CD4-positive, alpha-beta T cell treated with Interleukin-15 for 1 hour (primary cell): ENCODE measurements at places on chromosomes 4 and X.

DNA sequence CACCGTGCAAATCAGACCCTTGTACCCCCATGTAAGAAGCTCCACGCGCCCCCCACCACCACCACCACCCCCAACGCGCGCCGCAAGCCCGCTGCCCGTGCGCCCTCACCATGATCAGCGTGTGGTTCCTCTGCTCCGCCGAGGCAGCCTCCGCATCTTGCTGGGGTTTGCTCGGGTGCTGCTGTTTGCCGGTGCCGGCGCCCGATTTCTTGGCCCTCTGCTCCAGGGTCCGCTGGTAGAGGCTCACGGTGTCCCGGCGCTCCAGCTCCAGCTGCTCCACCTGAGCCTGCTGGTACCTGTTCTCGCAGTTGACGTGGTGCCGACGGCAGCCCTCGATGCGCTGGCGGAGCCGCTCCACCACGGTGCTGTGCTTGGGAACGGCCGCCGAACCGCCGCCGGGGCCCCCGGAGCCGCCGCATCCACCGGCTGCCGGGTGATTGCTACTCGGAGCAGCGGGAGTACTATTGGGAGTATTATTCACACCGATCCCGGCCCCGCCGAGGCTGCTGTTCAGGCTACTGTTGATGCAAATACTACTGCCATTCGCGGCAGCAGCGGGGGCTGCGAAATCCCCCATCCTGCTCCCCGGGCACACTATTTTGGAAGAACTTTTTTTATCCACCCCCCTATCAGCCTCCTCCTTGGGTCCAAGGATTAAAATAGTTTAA is 1.1 kb downstream of the MAML3 start:
- DNase-seq = peak; percentile 40

GRCh38 chr4:101855239-101855638 is 64.7 kb downstream of the BANK1 start:
- DNase-seq = no peak

DNA sequence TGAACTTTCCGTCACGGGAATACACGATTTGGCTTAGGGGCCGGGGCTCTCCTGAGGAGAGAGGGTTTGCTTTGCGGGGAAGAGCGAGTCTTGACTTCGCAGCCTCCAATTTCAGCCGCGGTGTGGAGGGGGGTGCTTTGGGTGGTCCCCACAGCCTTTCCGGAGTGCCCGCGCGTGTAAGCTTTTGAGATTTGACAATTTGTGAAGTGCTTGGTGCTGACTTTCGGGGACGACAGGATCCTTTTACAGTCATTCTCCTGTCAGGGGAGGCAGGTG is 355 bp downstream of the SCML1 start:
- no peak for DNase-seq

DNA sequence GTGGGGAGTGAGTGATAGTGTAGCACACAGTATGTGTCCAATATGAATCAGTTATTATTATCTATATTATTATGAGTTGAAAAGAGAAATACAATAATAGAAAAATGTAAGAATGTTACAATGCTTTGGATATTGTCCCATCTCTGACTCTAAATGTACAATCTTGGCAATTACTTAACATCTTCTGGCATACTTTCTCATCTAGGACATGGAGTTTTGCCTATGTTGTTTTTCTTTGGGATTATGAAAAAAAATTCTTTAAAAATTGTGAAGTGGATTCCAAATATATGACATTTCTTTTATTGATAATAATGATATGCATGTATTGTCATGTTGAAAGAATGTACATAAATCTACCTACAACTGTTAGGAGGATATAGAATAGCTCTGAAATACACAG is 84.1 kb downstream of the TBCK start:
- no peak for DNase-seq

DNA sequence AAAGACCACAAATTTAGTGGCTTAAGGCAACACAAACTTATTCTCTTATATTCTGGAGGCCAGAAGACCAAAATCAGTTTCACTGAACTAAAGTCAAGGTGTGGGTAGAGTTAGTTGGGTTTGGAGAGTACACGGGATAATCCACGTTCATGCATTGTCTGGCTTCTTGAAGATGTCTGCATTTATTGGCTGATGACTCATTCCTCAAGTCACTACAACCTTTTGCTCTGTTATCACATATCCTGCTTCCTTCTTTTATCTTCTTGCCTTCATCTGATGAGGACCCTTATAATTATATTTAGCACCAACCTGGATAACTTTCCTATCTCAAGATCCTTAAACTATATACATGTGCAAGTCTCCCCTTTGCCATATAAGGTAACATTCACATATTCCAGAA is 590.0 kb downstream of the FSTL5 start:
- DNase-seq = no peak

DNA sequence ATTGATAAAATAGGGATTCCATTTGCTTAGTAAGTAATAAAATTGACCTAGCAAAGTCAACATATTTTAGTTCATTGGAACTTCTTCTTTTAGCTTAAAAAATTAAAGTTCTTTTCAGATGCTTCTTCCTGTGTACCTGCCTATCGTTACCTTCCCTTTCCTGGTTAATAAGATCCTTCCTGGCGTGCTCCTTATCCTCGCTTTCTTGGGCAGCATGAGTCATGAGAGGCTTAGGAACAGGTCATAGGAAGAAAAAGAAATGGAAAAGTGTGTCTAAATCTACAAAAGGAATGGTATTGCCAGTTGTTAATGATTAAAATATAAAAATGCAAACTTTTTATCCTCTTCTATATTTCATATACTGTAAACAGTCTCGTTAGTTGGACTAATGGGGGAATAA is 170.3 kb downstream of the DCTD start:
- no peak for DNase-seq

GRCh38 chr4:104492183-104492771 is 2.4 kb downstream of the CXXC4 start:
- no peak for DNase-seq

GRCh38 chr4:102593147-102593546 is 92.0 kb downstream of the NFKB1 start:
- DNase-seq = no peak

DNA sequence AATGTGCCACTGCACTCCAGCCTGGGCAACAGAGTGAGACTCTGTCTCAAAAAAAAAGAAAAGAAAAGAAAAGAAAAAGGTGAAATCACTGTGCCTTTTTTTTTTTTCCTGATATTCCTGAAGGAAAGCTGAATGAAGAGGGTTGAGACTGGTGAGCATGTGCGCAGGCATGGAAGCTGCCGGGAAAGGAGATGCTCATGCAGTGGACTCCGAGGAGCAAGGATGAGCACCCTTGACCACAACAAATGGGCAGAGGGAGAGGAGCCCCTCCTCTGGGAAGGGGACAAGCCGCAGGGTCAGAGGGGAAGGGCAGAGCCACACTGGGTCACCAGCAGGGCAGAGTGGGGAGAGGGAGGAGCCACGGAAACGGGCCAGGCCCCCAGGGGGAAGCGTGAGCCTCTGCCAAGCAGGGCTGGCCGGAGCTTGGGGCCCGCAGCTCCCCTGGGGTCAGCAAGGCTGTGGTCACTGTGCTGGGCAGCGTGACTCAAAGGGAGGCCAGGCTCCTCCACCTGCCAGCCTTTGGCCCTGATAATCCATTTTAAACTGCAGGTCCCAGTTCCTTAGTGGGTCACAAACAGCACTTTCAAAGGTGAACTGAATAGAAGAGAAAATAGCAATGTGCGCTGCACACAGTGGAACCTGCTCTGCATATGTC is 79.8 kb downstream of the NAT8L start:
- DNase-seq = no peak

GRCh38 chr4:184392748-184393559 is 81.4 kb downstream of the IRF2 start:
- peak; percentile 38 for DNase-seq
